Smooth muscle cell of the coronary artery (primary cell): ENCODE measurements at places on chromosomes 4 and X. TPM values are rescaled to one million over a fixed set of nuclear protein-coding genes. Genes with fewer than 3 reads are reported as not detected.

Gene DCAF4L1
- total RNA-seq: under 0.01 and 0.12 TPM in 2 replicates

Gene ADAM29
- total RNA-seq: not detected in 2 replicates

Gene C4orf17
- total RNA-seq: not detected in 2 replicates

Gene CDS1
- total RNA-seq: 0.15 TPM in 1 of 2 replicates, not detected in the other

Gene CENPE
- total RNA-seq: 1.4 and 3.9 TPM in 2 replicates

Gene TXK
- total RNA-seq: 0.08 TPM in 1 of 2 replicates, not detected in the other

Gene TIGD2
- 2.5 and 2.7 TPM in 2 replicates for total RNA-seq

Gene ITM2A
- total RNA-seq: 1.6 TPM in 1 of 2 replicates, not detected in the other

Gene STOX2
- total RNA-seq: 0.82 and 1.1 TPM in 2 replicates

Gene TMEM150C
- 0.23 and 1.5 TPM in 2 replicates for total RNA-seq

Gene RIPPLY1
- total RNA-seq: not detected in 2 replicates

Gene MAGEB2
- not detected in 2 replicates for total RNA-seq

Gene PDK3
- total RNA-seq: 2.3 and 3.2 TPM in 2 replicates

Gene MMRN1
- 0.15 and 0.35 TPM in 2 replicates for total RNA-seq

Gene LIAS
- 4.7 and 5.4 TPM in 2 replicates for total RNA-seq

Gene PABPC4L
- 0.23 and 1.6 TPM in 2 replicates for total RNA-seq

Gene GABRQ
- not detected in 2 replicates for total RNA-seq

Gene CTAG2
- not detected in 2 replicates for total RNA-seq
